CD4-positive, alpha-beta memory T cell (primary cell): ENCODE measurements at places on chromosomes 1 and 21. TPM values are rescaled to one million over a fixed set of nuclear protein-coding genes. Genes with fewer than 3 reads are reported as not detected.

DNA sequence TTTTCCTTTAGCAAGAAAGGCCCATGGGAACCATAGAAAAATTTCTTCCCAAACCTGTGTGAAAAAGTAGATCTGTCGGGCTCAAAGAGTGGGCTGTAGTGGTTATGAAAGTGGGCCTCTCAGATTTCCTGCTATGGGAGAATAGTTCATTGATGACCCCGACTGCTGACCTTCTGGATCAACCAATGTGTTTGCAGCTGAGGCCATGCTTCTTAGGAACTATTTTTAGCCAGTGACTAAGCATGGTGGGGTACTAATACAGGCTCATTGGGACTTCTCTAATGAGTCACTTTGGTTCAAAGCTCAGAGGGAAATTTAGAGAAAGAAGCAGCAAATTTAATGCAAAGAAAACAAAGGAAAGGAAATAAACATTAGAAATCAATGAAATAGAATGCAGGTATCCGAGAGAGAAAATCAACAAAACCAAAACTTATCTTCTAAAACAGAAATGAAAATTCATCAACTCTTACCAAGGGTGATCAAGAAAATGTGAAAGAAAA lies 12.6 kb upstream of the PSMA5 start:
- no peak for DNase-seq

DNA sequence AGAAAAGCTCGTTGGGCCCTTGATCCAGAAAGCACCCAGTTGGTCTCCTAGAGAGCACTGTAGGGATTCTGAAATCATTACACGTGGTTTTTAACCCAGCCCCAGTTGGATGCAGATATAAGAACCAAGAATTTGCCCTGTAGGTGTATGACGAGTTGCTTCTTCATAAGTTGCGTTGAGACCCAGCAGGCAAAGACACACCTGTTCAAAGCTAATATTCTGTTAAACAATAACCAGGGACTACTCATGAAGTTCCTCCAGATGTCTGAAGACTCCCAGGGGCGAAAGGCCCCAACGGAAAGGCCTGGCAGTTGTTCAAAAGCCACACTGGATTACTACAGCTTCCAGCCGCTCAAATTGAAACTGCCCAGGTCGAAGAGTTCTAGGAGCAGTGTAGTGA lies 88.6 kb upstream of the HNRNPU start:
- no peak for DNase-seq

NEXN gene
- 0.31 TPM for polyA plus RNA-seq

DNA sequence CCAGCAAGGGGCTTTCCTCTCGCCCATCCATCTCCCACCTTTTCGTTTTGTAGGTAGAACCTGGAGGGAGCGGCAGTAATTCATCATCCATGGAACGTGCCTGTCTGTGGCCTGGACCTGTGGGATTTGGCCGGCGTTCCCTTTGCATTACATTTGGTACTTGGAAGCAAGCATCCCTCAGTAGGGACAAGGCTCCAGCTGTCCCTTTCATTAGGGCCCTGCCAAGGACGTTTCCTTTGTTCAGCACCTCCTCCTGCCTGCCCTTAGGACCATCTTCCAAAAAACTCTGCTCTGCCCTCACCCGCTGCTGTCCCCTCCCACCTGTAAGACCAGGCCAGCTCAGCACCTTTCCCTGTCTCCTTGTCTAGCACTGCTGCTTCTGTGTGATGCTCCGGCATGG lies 62.1 kb downstream of the RYR2 start:
- no peak for DNase-seq

DNA sequence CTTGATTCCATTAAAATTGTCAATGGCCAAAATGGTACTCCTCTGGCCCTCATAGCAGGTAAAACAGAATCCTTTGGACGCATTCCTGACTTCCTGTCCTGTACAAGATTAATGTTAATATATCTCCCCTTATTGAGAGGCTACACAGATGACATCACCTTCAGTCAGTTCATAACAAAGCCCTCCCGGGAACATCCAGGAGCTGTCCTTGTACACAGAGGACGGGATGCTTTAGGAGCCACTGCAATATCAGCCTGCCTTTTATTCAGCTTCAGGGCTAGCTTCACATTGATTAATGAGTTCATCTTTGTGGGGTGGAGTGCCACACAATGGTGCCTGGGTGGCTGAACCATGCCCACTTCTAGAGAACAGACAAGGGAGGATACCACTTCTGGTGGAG lies 235.1 kb downstream of the NRIP1 start:
- DNase-seq = no peak

GRCh38 chr21:38992737-38993136 lies 187.0 kb downstream of the ETS2 start:
- DNase-seq = no peak

NBPF4 gene
- polyA plus RNA-seq = not detected

DNA sequence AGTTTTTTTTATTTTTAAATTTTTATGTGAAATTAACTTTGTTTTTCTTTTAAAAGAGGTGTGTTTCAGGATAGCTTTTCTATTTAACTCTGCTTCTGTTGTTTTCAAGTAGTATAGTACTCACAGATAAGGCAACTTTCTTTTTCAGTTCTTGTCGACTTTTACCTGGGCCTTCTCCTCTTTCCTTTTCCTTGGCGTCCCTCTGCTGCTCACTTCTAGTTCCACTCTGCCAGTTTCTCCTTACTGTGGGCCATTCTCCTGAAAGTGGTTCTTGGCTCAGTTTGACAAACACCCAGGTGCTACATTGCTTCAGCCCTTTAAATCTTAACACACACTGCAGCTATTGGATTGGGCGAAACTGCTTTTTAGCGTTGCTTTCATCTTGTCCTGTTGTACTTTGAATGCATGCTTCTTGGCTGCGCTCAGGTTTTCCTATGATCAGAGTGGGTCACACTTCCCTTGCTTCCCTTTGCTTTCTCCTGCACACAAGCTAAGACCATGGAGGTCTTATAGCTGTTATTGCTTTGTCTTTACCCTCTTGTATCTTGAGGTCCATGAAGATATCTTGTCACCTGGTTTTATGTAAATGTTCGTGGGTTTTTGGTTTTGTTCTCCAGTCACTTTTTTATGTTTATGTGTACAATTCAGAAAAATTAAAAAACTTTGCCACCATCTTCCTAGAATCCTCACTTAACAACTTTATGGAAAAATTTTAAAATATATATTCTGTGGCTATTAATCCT lies 21.6 kb downstream of the GABPA start:
- DNase-seq = no peak

- DNase-seq = no peak
Measured at GRCh38 chr1:67579623-67580394, 105.2 kb upstream of the GADD45A start.

- DNase-seq = no peak
Measured at GRCh38 chr1:8866173-8866791, 12.2 kb downstream of the ENO1 start.

GRCh38 chr21:24895885-24896734 lies 711.2 kb downstream of the MRPL39 start:
- DNase-seq = no peak

DNA sequence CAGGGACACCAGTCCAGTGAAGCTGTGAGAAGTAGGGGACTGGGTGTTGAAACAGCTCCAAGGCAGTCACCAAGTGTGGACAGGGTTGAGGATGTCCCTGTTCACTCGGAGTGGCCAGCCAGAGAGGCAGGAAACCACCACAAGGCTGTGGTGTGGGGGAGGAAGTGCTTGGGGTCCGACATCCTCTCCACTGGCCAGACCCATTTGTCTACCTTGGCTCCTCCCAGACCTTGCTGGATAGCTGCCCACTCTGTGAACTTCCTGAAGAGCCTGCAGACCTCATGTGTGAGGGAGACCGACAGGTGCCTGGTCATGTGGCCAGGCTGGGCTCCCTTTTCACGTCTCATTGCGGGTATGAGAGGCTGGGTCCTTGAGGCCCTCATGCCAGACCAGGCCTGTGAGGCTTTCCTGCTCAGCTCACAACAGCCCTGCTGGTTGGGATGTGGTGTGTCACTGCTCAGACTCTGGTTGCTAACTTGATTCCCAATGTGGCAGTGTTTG lies 21.8 kb downstream of the CYP4B1 start:
- DNase-seq = no peak

LGR6 gene
- polyA plus RNA-seq = 0.16 TPM

GRCh38 chr1:187622545-187622944 lies 793.8 kb downstream of the PLA2G4A start:
- no peak for DNase-seq

CTH gene
- 1.9 TPM for polyA plus RNA-seq

DNA sequence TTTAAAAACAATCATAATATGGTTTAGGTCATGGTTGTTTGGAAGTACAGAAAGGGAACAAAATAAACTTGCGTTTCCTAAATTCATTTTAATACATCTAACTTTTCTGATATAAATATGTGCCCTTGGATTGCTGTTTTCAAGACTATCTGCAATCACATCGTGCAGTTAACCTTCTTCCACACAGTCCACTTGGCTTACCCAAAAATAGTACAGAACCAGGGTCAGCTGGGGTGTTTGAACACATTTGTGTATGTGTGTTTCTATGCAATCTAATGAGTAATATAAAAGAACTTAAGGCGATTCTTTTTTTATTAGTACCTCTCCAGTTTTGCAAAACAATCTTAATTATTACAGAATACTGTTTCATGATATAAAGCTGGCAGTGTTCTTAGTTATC lies 19.9 kb downstream of the SAMSN1 start:
- DNase-seq = no peak

- DNase-seq = no peak
Measured at GRCh38 chr1:225440380-225441221, 12.8 kb upstream of the LBR start.

GRCh38 chr21:39215078-39215477 lies 31.8 kb upstream of the PSMG1 start:
- DNase-seq = no peak
